ENCODE measurements at places on chromosomes 5 and 9.

GRCh38 chr9:72203205-72203803 lies 54.1 kb downstream of the GDA start:
- no peak for DNase-seq

GRCh38 chr5:153991168-153991567 lies 47.5 kb downstream of the FAM114A2 start:
- no peak for DNase-seq

DNA sequence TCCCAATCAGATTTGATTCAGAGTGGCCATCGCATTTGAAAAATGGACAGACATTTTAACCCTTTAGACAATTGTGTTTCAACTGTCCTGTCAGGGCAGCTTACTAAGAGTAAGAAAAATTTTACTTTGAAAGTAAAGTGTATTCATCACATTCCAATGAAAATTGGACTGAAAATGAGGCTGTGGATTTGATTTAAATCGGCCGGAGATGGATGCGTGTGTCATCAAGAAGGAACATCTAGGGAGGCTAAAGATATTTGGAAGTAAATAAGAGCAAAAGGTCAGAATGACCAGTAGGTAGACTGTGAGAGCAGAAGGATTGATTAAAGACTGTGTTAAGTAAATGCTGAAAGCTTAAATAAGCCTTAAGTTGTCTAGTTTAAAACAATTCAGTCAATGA lies 1.5 kb downstream of the ZCCHC7 start:
- DNase-seq: no peak

DNA sequence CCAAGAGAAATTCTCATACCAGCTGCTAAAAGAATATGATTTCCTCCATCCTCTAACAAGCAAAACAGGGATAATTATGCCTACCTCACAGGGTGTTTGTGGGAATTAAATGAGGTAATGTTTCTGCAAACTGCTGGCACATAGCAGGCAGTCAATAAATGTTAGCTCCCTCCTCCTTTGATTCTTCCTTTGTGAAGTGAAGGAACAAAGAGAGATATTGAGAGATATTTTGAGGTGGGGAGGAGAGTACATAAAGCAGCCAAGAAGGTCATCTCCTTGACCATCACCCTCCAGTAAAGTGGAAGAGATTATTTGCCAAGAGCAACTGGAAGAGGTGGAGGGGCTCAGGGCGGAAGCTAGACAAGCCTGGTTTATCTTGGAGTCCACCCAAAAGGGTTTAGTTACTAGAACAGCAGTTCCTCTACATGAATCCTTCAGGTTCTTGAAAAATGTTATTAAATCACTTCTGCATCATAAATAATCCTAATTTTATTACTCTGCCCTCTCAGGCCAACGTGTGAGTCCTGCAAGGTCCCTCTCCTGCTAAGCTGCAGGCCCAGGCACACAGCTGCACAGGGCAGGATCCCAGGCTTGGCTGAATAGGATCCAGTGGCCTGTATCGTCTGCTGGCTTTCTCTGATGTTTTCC lies 35.0 kb upstream of the TLE1 start:
- DNase-seq: no peak

DNA sequence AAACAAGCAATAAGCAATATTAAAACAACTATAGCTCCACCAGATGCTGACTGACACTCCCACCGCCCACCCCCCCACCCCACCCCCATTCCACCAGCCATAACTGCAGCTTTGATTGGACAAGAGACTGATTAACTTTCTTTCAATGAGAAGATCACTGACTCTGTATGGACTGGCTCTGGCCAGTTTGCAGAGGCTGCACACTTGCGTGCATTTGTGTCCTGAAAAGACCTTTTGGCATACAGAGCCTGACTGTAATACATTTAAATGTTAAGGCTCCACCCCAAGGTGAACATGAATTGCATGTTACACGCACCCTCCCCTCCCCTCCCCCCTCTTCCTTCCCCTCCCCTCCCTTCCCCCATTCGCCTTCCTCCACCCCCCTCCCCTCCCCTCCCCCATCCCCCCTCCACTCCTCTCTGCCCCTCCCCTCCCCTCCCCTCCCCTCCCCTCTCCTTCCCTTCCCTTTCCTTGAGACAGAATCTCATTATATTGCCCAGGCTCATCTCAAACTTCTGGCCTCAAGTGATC lies 31.1 kb downstream of the FGD3 start:
- DNase-seq: no peak

DNA sequence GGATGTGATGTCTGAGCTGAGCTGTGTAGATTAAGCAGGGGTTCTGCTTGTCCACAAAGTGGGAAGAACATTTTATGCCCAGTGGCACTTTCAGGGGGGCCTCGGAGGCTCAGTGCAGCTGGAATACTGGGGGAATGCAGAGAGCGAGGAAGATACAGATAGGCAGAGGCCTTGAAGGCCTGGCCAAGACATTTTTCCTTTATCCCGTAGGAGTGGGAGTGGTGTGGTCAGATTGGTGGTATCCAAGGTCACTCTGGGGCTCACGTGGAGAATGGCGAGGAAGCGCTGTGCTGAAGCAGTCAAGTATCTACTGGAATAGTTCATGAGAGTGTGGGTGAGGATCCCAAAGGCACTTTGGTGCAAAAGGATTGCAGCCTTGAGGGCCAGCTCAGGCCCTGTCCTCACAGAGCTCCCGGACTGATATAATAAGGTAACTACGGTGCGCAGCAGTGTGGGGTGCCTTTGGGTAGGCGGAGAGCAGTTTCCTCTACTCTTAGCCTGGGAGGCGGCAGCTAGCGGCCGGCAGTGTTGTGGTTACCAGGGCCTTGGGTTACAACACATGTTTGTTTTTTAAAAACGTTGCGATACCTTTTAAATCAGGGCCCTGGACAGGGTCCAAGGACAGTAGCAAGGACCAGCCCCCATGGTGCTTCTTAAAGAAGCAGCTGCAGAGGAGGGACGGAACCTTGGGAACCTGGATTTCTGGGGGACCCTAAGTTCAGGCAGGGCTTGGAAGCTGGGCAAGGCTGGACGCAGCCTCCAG lies 10.8 kb upstream of the CCDC69 start:
- no peak for DNase-seq

- no peak for DNase-seq
Observed at GRCh38 chr9:106920701-106921283, 57.8 kb downstream of the ZNF462 start.

DNA sequence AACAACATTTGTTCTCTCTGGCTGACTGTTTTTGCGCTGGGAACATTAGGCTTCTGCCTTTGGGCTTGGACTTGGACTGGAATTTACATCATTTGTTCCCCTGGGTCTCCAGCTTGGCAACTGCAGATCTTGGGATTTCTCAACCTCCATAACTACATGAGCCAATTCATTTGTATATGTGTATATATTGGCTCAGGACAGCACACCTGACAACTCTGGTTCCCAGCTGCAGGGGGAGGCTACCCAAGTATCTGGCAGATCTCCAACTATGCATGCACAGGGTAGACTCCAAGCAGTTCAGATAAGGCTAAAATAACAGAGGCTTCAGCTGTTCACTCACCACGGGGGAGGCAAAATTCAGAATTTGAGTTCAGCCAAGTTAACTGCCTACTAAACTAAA lies 31.6 kb upstream of the F2RL1 start:
- no peak for DNase-seq

DNA sequence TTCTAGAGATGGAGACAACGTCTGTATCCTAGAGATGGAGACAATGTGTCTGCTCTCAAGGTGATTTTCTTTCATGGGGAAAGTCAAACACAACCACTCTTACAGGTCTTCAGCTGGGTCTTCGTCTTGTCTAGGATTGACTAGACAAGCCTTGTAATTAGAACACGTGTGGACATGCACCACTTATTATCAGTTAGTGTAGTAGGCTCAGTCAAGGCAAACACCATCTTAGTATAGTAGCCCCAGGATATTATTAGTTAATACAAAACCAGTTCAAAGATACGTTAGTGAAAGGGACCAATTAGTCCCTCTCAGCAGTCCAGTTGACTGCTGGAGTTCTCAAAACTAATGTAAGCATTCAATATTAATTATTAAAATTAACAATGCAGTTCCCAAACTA lies 15.1 kb upstream of the CCL28 start:
- DNase-seq: no peak

DNA sequence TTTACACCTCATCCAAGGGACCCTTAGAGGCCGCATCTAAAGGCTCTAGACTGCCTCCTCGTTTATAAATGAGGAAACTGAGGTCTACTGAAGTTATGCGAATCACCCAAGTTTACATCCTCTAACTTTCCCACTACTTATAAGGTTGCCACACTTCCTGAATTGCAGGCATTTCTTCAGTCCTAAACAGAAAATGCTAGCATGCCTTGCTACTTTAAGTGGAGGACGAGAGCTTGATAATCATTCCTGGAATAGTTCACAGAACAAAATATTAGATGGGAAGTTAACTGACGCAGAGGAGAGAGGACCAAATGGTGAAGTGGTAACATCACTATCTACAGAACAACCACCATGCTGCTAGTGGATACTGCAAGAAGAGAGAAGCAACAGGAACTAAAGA lies 85.8 kb downstream of the GNAQ start:
- no peak for DNase-seq

DNA sequence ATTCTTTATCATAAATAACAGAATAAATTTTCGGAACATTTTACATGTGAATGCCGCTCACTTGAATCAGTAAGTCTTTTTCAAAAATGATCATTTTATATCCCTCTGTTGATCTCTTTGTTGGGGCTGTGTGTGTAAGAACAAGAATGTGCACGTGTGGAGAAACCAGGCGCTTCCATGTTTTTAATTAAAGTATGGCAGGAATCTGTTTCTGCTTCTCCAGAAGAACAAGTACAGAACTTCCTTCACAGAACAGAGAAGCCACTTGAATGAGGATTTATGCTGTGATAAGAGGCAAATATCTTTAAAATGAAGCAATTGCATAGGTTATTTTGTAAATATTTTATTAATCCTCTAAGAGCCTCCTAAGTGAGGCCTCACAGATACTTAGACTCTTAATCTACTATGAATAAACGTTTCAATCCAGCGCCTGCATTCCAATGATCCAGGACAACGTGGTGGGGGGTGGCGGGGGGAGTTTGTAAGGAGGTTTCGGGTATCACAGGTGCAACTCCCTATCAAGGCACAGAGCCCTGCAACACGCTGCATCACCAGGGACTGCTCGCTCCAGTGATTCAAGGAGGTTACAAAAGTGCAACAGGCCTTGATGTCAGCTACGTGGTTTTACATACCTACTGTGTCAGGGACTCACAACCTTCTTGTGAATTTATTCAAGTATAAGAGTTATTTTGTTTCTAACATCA lies 409.2 kb downstream of the BNC2 start:
- DNase-seq: no peak

DNA sequence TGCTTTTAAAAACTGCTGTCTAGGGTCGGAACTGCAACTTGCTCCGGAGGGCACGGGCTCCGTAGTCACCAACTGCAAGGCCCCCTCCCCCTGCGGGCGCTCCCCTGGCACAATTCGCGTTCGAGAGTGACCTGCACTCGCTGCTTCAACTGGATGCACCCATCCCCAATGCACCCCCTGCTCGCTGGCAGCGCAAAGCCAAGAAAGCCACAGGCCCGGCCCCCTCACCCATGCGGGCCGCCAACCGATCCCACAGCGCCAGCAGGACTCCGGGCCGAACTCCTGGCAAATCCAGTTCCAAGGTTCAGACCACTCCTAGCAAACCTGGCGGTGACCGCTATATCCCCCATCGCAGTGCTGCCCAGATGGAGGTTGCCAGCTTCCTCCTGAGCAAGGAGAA lies 64.2 kb upstream of the GAS1 start:
- DNase-seq: no peak

DNA sequence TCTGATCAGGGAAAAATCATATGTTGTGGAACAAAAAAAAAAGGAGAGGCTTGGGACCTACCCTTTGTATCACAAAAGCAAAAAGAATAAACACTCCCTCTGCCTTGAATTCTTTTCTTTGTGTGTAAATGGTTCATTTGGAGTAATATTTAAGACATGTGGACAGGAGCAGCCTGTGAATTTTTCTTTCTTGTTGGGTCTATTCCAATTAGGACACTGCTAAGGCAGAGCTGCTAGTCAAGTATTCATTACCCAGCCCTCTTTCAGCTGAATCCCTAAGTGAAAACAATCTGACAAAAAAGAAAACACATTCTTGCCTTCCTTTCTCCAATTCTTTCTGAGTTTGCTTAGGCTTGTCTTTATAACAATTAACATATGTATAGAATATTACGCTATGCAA lies 330.0 kb downstream of the EBF1 start:
- DNase-seq: no peak

- DNase-seq: no peak
Observed at GRCh38 chr5:151596828-151597539, 5.9 kb upstream of the FAT2 start.

DNA sequence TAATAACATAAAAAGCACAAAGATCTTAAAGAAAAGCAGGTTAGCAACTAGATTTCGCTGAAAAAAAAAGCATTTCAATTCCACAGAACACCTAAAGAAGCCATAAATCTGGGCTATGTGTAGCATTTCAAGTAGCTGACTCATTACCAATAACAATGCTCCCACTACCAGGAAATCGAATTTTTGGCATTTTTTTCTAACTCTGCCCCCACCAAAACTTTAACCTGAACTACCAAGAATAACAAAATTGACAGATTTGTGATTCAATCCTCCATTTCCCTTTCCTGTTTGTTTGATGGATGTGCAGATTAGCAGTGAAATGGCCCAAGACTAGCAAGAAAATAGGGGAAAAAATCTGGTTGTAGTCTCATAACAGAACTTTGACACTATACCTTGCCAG lies 180.2 kb downstream of the RASEF start:
- DNase-seq: no peak

DNA sequence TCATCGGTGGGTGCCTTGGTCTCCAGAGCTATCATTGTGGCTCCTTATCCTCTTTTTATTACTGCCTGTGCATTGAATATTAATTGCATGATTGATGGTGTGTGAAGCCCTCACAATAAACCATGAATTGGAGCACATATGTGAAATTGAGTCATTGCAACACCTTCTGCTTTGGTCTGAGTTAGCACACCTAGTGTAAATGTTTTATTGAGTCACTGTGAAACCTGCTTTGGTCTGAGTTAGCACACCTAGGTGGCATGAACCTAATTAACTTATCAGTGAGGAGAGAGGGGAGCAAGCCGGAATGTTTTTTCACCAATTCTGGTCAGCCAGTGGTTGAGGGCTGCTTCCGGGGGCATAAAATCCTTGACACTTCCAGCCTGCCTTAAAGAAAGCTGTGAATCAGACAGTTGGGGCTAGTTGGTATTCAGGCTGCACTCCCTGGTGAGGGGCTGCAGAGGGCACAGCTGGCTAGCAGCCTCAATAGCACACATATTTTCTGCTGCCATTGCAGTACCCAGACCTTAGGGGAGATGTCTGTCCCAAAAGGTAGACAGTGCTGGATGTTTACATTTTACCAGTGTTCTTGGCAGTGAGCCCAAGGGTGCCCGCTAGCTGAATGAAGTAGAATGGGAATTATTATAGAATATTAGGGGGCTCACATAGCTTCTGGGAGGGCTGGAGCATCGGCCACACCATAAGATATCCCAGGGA lies 76.5 kb upstream of the GOLM1 start:
- DNase-seq: peak; percentile 43

GRCh38 chr9:13721481-13722235 lies 442.2 kb upstream of the MPDZ start:
- DNase-seq: no peak

DNA sequence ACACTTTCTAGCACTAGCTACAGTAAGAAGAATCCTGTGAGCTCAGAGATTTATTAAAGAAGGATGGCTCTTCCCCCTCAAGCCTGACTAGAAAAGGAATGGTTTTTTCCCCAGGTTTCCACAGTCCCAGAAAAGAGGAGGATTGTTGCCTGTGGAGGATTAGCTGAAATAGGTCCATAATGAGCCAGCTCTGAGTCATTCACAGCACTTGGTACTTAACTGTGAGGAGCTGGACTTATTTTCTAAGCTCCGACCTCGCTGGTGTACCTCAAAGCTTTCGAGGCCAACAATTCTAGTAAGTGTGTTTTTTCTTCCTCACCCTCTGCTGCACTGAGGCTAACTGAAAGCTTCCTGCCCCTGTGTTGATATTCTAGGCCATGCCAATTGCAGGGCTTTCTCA lies 222.5 kb upstream of the IL12B start:
- DNase-seq: no peak

Data from NCI-H1417 treated with DMSO at 0.1 percent for 48 hours (cell line).